ENCODE measurements at places on chromosomes 12 and 14.
A peak's percentile ranks its signal among the peaks of the same experiment; 100 is the strongest.

GRCh38 chr14:74089251-74090020 is 4.7 kb downstream of the LIN52 start:
- no peak for DNase-seq

GRCh38 chr12:75900226-75900625 is 131.3 kb downstream of the PHLDA1 start:
- no peak for DNase-seq

DNA sequence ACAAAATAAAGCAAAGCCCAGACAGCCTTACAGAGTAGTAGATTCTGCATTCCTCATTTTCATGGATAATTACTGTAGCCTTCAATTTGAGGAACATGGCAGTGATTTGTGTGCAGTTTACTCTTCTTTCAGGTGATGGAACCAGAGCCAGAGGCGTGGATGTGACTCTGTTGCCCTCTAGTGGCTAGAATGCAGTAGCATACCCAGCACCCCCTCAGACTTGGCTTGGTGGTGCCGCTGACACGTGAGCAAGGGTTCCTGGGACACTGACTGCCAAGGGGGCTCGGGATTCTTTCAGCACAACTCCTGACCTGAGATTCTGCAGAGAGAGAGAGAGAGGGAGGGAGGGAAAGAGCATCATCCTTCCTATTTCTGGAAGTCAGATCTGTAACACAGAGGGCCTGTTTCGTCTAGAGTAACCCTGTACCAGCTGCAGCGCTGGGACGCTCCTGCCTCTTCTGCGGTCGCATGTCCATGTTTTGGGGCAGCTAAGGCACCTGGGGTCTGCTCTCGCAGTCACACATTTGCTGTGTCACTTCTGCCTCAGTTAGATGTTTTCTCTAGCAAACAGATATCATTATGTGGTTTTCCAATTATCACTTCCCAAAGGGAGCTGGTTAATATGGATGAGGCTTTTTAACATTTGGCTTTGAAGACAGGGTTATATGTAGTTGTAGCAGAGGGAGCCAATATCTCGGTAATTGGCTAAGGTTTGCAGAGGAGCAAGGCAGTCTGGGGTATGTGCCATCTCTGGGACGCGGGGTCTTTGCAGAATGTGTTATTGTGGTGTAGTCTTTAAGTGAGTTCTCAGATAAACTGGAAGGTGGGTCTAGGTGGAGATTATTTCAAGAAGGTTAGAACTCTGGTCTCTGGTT is 428.1 kb downstream of the NRXN3 start:
- DNase-seq, result peak; percentile 67

GRCh38 chr14:91330856-91331255 is 86.4 kb upstream of the GPR68 start:
- no peak for DNase-seq

DNA sequence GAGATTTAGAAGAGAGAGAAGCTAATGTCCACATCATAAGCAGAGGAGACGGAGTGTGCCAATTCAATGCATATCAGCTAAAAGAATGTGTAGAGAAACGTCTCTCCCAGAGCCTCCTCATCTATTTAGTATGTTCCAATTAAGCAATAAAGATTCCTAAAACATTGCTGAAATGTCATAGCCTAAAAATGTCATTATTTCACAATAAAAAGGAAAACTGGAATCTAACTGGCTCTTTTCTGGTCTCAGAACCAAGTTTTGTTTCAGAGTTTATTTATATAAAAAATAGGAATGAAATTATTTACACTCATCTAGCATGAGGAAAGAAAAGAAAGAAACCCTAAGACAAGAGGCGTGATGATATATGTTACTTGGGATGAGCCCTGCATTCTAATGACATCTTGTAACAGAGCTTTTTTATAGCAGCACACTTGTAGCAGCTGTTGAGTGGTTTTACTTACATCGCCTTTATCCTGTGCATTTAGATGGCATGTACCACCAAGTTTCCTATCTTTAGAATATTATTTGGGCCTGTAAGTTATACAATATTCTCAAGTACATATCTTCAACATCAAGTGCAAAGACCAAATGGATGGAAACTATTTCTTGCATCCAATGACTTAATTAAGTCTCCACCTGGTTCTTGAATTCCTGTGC is 266.3 kb upstream of the PRKD1 start:
- DNase-seq, result peak; percentile 36

Measured in trophoblast cell (in vitro differentiated cells and primary cell).